Chondrocyte (in vitro differentiated cells): ENCODE measurements at places on chromosomes 7 and 10. TPM values are rescaled to one million over a fixed set of nuclear protein-coding genes. Genes with fewer than 3 reads are reported as not detected.

DNA sequence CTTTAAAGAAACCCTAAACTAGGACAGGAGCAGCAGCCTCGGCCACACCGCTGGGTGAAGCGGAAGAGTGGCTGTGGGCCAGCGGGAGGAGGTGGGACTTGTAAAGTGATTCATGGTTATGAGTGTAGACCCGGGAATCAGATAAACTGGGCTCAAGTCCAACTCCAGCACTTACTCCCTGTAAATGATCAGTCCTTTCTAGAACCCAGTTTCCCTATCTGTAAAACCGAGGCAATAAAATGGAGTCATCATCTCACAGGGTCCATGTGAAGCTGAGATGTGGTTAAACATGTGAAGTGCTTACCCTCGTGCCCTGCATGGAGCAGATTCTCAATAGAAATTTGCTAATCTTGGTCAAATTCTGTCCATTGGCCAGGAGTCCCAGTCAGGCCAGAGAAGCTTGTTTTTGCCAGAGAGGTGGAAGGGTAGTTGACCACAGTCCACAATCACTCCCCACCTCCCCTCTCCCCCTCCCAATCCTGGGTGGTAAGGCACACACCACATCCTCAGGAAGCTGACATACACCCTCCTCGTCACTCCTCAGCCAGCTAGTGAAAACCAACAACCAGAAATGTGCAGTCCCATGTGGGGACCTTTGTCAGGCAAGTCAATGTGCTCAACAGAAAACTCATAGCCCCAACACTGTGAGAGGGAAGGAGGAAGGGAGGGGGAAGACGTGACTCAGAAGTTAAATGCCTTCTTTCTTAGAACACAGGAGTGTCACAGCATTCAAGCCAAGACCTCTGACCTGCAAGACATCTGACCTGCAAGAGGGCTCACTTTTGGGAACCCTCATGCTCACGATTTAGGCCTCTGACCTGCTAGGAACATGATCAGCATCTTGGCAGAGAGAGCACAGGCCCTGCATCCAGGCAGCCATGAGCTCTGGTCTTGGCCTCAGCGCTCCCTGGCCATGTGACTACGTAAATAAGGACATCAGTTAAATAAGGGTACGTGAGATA, 145.1 kb downstream of the PLXNA4 start:
- DNase-seq, result no peak

- no peak for DNase-seq
These were observed 4.2 kb downstream of the IKZF1 start for GRCh38 chr7:50308532-50309385.

DNA sequence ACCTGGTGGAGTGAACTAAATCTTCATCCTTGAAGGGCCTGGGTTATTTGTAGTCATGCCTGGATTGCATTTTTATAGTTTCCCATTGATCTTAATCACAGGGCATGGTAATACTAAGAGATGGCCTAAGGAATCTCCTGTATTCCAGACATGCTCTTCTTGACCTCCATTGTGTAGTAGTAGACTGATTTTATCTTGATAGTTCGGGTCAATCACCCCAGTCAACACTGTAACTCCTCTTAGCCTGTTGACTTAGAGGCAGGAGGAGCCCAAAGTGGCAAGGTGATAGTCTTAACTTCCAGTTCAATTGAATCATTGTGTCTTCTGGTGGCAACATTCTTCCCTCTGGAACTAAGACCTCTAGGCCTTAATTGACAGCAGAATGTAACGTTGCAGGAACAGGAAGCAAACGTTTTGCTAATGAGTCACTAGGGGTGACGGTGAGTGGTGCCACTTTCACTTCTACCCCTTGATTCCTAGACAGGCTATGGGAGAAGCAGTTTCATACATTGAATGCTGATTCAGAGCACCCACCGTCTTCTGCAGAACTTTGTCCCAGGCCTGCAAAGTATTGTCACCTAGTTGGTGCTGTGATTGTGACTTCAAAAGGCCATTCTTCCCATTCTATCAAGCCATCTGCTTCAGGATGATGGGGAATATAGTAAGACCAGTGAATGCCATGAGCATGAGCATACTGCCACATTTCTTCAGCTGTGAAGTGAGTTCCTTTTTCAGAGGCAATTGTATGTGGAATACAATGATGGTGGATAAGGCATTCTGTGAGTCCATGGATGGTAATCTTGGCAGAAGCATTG, 24.0 kb upstream of the PAPSS2 start:
- no peak for DNase-seq

DNA sequence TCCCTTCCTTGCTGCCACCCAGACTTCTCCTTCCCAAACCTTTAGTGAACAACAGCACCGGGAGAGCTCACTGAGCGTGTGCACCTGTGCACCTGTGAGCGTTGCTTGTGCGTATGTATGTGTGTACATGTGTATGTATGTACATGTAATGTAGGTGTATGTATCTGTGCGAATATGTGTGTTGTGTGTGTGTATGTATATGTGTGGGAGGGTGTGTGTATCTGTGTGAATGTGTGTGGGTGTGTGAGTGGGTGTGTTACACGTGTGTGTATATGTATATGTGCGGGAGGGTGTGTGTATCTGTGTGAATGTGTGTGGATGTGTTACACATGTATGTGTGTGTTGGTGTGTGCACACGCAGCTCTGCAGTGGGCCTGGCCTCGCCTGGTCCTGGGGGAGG, 44.5 kb upstream of the DNAJB6 start:
- DNase-seq, result no peak

GRCh38 chr7:24932815-24933214, 47.2 kb downstream of the OSBPL3 start:
- no peak for DNase-seq

The STOX1 gene
- 0.97 to 1.9 TPM (median 1.1 TPM) in 3 replicates for total RNA-seq
